ENCODE measurements at places on chromosomes 5 and 9. TPM values are rescaled to one million over a fixed set of nuclear protein-coding genes. Genes with fewer than 3 reads are reported as not detected.

The TAL2 gene
- polyA plus RNA-seq, result 0.90 TPM

The RNF208 gene
- polyA plus RNA-seq, result 6.1 TPM

The ADAMTSL2 gene
- polyA plus RNA-seq, result 0.75 TPM

The FAM151B gene
- polyA plus RNA-seq, result 0.36 TPM

The C5orf46 gene
- not detected for polyA plus RNA-seq
